Left kidney (tissue), 8 donors: ENCODE measurements at places on chromosomes 5 and 9. TPM values are rescaled to one million over a fixed set of nuclear protein-coding genes. Genes with fewer than 3 reads are reported as not detected.

GRCh38 chr9:120513825-120514396 lies 66.1 kb downstream of the CDK5RAP2 start:
- DNase-seq = no peak

Gene RANBP3L
- polyA plus RNA-seq = 8.0 TPM

GRCh38 chr5:144114571-144114970 lies 55.9 kb downstream of the YIPF5 start:
- no peak for DNase-seq

- no peak for DNase-seq
Measured at GRCh38 chr5:145554399-145554798, 280.7 kb downstream of the PRELID2 start.

- no peak for DNase-seq
Measured at GRCh38 chr5:56995596-56995995, 43.7 kb upstream of the MIER3 start.

DNA sequence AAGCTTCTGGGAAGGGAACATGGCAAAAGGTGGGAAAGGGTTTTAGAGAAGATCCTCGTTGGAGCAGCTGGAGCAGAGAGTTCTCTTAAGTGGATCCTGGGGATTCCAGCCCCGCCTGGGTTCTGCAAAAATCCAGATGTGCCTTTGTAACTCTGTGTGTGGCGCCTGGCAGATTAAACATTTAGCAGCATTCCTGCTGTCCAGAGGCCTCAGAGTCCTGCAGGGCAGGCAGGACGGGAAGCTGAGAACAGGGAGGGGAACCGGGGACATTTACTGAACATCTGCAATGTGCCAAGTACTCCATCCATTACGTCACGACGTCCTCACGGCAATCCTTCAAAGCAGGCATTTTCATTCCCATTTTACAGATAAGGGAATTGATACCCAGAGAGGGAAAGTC lies 6.0 kb downstream of the EIF4E1B start:
- DNase-seq = no peak

DNA sequence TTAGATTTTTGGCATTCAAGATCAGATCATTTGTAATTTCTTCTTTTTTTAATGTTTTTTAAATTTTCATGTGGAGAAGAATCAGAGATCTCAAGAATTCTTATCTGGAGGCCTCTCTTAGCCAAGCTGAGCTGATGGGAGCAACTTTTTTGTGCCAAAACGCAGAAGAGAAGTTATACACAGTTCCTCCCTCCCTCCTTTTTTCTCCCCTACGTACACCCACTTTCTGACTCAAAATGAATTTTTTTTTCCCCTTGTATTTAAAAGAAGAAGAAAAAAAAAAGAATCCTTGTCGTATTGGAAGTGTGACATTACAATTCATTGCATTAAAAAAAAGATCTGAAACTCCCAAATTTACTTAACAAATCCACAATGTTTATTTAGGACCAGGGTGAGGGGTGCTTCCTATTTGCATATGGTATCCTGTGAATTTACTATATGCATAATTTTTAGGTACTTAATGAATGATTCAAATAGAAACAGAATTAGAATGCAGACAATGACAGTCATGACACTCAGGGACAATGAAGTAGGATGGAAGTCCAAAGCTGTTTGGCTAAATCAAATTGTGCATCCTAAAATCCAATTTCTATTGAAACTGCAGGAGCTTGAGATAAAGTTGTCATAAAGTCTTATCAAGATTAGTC lies 54.4 kb downstream of the EBF1 start:
- DNase-seq = no peak

Gene PTPRD
- polyA plus RNA-seq = 145 TPM
